ENCODE measurements at places on chromosomes 11 and 22.
A peak's percentile ranks its signal among the peaks of the same experiment; 100 is the strongest.

DNA sequence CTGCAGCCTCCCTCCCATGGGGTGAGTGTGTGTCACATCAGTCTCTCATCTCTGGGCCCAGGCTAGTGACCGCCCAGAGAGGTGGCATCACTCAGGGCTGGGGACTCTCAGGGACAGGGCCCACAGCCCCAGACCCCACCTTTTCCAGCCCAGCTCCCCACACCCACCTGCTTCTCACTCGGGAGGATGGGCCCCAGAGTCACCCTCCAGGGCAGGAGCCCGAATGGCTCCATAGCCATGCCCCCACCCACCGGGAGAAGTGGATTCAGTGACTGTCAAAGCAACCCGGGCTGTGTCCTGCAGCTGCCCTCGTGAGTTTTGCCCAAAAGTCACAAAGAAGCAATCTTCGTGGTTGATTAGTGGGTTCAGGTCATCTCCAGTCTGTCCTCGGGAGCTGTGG is 26.0 kb downstream of the PARVG start:
- DNase-seq: no peak

- DNase-seq: peak; percentile 44
Measured at GRCh38 chr11:46896719-46897406, 21.5 kb downstream of the LRP4 start.

GRCh38 chr11:27075192-27075591 is 34.6 kb downstream of the BBOX1 start:
- DNase-seq: no peak

GRCh38 chr11:113124578-113124977 is 163.4 kb downstream of the NCAM1 start:
- no peak for DNase-seq

DNA sequence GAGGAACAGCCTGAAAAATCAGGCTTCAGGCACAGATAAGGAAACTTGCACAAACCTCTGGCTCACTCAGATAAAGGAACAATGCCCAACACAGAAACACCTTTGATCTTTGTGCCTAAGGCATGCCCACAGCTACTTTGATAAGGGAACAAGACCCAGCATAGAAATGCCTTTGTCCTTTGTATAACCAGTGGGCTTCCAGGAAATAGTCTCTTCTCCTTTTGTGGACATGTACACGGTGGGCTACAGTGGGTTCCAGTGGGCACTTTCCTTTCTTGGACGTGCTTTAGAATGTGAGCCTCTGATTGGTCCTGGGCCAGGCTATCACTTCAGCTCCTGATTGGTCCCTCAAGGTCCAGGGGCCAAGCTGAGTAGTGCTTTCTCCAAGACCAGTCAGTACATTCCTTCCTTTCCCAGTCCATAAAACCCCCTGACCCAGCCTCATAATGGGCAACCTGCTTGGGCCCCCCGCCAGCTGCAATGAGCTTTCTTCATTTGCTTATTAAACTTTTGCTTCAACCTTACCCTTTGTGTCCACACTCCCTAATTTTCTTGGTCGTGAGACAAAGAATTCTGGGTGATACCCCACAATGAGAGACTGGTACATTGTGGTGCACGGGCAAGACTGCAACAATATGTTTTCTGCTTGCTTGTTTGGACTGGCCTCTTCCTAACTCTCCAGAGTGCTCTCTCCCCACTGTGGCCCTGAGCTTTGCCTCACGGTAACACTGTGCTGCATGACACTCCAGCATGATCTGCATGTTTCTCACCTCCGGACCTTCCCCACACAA is 1.7 kb upstream of the CABIN1 start:
- DNase-seq: no peak

GRCh38 chr22:47174671-47175112 is 412.2 kb downstream of the TBC1D22A start:
- DNase-seq: no peak

- no peak for DNase-seq
Measured at GRCh38 chr22:49561338-49561737, 266.3 kb downstream of the BRD1 start.

- no peak for DNase-seq
Measured at GRCh38 chr11:69448471-69449284, 32.8 kb upstream of the LINC01488 start.

DNA sequence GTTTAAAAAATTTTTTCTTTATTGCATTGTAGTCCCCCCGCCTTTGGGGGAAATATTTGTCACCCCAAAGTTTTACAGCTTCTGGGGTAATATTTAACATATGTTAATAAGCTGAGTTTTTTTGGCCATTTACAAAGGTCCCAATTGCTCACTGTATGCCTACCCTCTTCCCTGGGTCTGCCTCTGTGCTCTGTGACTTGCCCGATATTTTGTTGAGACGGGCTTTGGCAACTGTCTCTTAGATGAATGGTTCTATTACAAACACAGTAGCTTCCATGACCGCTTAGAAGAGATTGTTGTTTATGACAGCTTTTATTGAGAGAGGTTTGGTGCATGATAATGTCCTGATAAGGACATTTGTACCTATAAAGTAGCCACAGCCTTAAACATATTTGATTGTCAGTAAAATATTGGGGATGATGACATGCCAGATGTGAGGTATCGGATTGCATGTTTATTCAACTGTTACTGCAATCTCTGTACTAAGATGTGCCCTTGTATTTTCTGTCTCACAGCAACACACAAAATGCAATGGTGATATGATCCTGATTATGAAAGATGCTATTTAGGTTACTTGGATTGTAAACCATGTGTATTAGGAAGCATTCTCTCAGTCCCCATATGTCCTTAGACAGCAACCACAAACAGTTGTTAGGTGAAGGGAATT is 103.1 kb downstream of the TEAD1 start:
- DNase-seq: peak; percentile 53

DNA sequence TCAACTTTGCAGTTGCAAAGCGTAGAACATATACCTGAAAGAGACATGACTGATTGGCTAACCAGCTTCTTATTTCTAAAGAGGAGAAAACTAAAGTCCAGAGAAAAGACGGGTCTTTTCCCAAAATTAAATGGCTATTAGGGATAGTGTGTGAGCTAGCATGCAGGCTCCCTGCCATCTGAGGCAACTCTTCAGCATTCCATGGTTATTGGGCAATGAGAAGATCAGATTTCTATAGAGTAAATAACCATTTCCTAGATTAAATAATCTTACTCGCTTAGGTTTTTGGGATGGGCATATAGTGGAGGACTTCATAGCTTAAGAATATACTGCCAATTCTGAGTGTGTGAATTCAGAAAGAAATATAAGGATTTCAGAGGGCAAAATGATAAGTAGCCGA is 95.0 kb downstream of the PDHX start:
- no peak for DNase-seq

DNA sequence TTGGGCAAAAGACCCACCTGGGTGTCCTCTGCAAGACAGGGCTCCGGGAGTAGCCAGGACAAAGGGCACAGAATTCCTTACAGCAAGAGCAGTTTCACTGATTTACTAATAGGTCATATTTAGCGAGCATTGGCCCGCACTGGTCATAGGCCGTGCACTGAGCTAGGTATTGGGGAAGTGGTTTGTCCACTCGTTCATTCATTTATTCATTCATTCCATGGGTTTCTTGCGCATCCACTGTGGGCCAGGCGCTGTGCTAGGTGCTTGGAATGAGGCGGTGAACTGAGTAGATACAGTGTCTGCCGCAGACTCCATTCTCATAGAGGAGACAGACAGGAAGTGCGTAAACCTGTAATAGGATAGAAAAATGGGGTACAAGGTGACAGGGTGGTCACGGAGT is 13.2 kb upstream of the LINC01488 start:
- DNase-seq: no peak

GRCh38 chr11:125592305-125593113 is at the start of gene STT3A:
Gene STT3A (plus strand): TSS chr11:125592852. CDS start chr11:125595916, 3,064 bp downstream.
- peak; percentile 100 for DNase-seq

DNA sequence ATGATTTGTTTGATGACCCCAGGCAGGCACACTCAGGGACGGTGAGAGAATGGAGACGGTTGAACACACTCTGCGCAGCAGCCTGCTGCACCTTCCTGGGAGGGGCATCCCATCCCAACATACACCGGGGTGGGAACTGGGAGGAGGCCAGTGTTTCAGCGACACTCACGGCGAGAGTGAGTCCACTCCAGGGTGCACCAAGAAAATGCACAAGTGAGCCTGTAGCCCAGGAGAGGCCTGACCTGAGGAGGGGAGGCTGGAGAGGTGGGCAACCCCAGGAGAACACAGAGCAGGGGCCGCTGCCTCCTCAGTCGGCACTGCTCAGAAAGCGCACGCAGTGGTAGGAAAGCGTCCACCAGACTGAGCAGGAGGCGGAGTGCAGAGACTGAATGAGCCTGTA is 54.5 kb downstream of the IGF2 start:
- DNase-seq: no peak

DNA sequence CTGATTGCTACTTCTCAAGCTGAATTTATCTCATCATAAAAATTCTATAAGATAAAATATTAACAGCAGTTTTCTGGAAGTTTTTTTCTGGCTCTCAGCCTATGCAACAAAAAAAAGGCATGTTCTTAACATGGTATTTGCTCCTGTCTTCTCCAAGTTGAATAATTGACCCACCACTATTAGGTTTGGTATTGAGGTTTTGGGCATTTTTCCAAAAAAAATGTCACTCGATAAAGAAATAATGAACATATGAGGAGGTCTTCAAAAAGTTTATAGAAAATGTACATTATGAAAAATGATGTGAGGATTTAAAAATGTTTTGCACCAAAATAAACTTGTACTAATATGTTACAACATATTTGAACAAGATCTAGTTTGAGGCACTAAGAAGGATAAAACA is 808.6 kb upstream of the RAG2 start:
- DNase-seq: no peak

DNA sequence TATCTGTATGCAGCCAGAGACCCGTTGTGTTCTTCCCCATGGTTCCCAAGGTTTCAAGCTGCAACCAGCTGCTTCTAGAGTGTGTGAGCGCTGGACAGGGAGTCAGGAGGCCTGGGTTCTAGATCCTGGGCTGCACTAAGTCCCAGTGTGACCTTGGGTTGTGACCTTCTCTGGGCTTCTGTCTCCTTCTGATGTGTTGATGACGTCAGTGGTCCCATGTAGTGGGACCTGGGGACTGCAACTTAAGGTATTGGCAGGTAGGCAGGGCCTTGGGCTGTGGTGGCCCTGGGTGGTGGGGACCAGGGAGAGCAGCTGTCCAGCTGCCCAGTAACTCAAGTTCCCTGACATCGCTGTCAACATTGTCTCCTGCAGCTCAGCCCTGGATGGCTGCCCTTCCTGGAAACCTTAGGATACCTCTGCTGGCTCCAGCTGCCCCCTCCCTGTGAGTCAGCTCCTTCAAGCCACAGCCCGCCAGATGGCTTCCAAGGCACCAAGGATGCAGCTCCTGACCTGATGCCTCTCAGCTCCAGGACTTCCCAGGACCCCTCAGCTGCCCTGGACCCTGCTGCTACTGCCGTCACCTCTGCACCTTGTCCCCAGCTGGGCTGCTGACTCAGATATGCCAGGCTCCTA is 1.3 kb upstream of the PVALB start:
- no peak for DNase-seq

Data from NCI-H1105 treated with DMSO at 0.1 percent for 48 hours (cell line).